ENCODE measurements at places on chromosomes 4 and X.

DNA sequence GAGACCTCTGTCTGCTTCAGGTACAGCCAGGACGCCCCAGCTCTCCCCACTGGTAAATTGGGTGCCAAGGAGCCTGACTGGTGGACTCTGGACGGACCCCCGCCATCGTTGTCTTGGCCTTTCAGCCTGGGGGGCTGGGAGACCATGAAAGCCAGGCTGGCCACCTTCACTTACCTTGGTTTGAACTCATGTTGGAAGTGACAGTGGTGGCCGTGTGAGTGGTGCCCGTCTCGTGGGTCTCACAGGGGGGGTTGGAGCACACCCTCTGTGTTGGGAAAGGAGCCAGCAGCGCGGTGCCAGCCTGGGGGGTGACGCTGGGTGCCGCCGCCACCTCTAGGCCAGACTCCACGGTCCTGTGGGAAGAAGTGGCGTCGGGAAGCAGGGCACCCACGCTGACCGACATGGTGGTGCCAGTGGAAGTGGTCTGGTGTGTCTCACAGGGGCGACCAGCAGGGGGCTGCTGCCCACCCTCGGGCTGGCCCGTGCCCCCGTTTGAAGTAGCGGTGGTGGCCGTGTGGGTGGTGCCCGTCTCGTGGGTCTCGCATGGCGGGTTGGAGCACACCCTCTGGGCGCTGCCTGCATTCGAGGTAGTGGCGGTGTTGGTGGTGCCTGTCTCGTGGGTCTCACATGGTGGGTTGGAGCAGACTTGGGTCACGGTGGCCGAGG lies 9.6 kb upstream of the RENBP start:
- DNase-seq, result no peak

- DNase-seq, result no peak
Observed at GRCh38 chrX:47080215-47080914, 2.1 kb downstream of the RGN start.

- no peak for DNase-seq
Observed at GRCh38 chr4:118821590-118822293, 14.2 kb downstream of the SEC24D start.

DNA sequence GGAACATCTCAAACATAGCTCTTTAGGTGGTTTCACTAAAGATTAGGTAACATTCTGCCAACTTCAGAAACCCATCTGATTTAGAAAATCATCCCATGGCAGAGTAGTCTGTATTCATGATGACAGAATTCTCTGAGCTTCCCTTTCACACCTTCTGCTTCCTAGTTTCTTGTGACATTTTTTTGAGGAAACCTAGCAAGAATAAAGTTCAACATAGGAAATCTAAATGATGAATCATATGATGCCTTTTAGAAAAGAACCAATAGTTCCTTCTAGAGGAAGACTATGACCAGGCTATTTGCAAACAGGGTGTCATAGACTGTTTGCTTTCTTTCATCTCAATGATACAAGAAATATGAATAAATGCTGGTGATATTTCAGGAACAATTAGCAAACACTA lies 49.8 kb upstream of the CAMK2D start:
- DNase-seq, result no peak

DNA sequence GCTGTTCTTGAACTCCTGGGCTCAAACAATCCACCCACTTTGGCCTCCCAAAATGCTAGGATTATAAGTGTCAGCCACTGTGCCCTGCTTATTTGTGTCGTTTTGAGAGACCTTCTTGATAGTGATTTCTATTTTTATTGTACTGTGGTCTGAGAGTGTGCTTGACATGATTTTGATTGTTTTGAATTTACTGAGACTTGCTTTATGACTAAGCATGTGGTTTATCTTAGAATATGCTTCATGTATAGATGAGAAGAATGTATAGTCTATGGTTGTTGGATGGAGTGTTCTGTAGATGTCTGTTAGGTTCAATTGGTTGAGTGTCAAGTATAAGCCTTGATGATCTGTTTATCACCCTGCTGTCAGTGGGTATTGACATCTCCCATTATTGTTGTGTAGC lies 789.3 kb downstream of the IL1RAPL1 start:
- no peak for DNase-seq

GRCh38 chr4:53712408-53713020 lies 121.2 kb upstream of the LNX1 start:
- no peak for DNase-seq
